Endothelial cell of umbilical vein (primary cell): ENCODE measurements at places on chromosomes 16 and 17. TPM values are rescaled to one million over a fixed set of nuclear protein-coding genes. Genes with fewer than 3 reads are reported as not detected.

Gene SMIM36
- not detected in 2 replicates for total RNA-seq

Gene DPEP2
- 0.18 and 0.27 TPM in 2 replicates for total RNA-seq

Gene PRSS21
- total RNA-seq: not detected in 2 replicates

Gene G6PC1
- total RNA-seq: not detected in 2 replicates

Gene CCL23
- 1.0 TPM in 1 of 2 replicates, not detected in the other for total RNA-seq

Gene TVP23A
- not detected in 2 replicates for total RNA-seq

Gene NAGS
- 5.8 and 6.1 TPM in 2 replicates for total RNA-seq

Gene CHAD
- total RNA-seq: not detected in 2 replicates

Gene KRT32
- total RNA-seq: not detected in 2 replicates

Gene SLC47A1
- total RNA-seq: 0.90 and 3.3 TPM in 2 replicates

Gene SRCAP
- 67.6 and 77.7 TPM in 2 replicates for total RNA-seq

Gene KRT17
- 0.55 and 1.6 TPM in 2 replicates for total RNA-seq

Gene MFSD6L
- total RNA-seq: not detected in 2 replicates

Gene CHMP1A
- total RNA-seq: 83.9 and 86.3 TPM in 2 replicates

Gene TMEM92
- total RNA-seq: not detected in 2 replicates

Gene STAC2
- not detected in 2 replicates for total RNA-seq

Gene PRSS36
- not detected in 2 replicates for total RNA-seq

Gene NR1D1
- 5.2 and 6.1 TPM in 2 replicates for total RNA-seq

Gene TMEM235
- total RNA-seq: 0.38 TPM in 1 of 2 replicates, not detected in the other

Gene PAQR4
- 25.4 and 31.2 TPM in 2 replicates for total RNA-seq

Gene CFAP97D1
- not detected in 2 replicates for total RNA-seq

Gene KRT31
- total RNA-seq: not detected in 2 replicates

Gene FAM171A2
- total RNA-seq: 12.0 and 13.4 TPM in 2 replicates

Gene FN3K
- 8.3 and 12.0 TPM in 2 replicates for total RNA-seq

Gene MSI2
- total RNA-seq: 59.3 and 62.7 TPM in 2 replicates

Gene NOXO1
- total RNA-seq: 0.60 TPM in 1 of 2 replicates, not detected in the other

Gene KRTAP9-4
- total RNA-seq: not detected in 2 replicates

Gene TLCD2
- 1.7 and 2.1 TPM in 2 replicates for total RNA-seq

Gene ABCA6
- total RNA-seq: 16.8 and 30.5 TPM in 2 replicates

Gene SLC35G3
- not detected in 2 replicates for total RNA-seq

Gene SSTR5
- 0.24 TPM in 1 of 2 replicates, not detected in the other for total RNA-seq

Gene TNFRSF17
- not detected in 2 replicates for total RNA-seq

Gene LPCAT2
- total RNA-seq: 72.9 and 79.1 TPM in 2 replicates

Gene SLC38A8
- total RNA-seq: not detected in 2 replicates

Gene C17orf58
- total RNA-seq: 13.4 and 24.5 TPM in 2 replicates

Gene TNFRSF13B
- not detected in 2 replicates for total RNA-seq

Gene NACA2
- total RNA-seq: not detected in 2 replicates

Gene STAT5A
- total RNA-seq: 23.4 and 23.6 TPM in 2 replicates

Gene RAB40C
- total RNA-seq: 16.7 and 18.8 TPM in 2 replicates

Gene EME1
- total RNA-seq: 7.3 and 9.1 TPM in 2 replicates

Gene VPS9D1
- total RNA-seq: 15.5 and 18.3 TPM in 2 replicates

Gene KRTAP4-3
- not detected in 2 replicates for total RNA-seq

Gene GGA3
- 39.2 and 62.9 TPM in 2 replicates for total RNA-seq

Gene TBC1D3B
- 3.3 and 9.7 TPM in 2 replicates for total RNA-seq

Gene HASPIN
- total RNA-seq: 11.8 and 13.2 TPM in 2 replicates

Gene HS3ST3A1
- not detected in 2 replicates for total RNA-seq

Gene SLC39A11
- 11.9 and 12.4 TPM in 2 replicates for total RNA-seq

Gene PRKCB
- total RNA-seq: not detected in 2 replicates

Gene TPSG1
- not detected in 2 replicates for total RNA-seq

Gene PRAC2
- not detected in 2 replicates for total RNA-seq

Gene TUBD1
- 11.3 and 11.6 TPM in 2 replicates for total RNA-seq

Gene NKD1
- total RNA-seq: 0.32 TPM in 1 of 2 replicates, not detected in the other

Gene CSHL1
- not detected in 2 replicates for total RNA-seq

Gene CLEC18C
- 0.42 TPM in 1 of 2 replicates, not detected in the other for total RNA-seq
